Muscle of leg (tissue), 16 donors: ENCODE measurements at places on chromosomes 5 and 9. TPM values are rescaled to one million over a fixed set of nuclear protein-coding genes. Genes with fewer than 3 reads are reported as not detected.
A peak's percentile ranks its signal among the peaks of the same experiment; 100 is the strongest.

HARS1 gene
- polyA plus RNA-seq, result 49.9 TPM

LHX3 gene
- polyA plus RNA-seq, result 0.24 TPM

GRCh38 chr9:124414612-124415011, 630 bp downstream of the PSMB7 start:
- DNase-seq, result no peak
- peaks cover 8% of the 10 kb centered on the region for H3K4me1 ChIP-seq
- peak overlapping the region; percentile 62 for H3K27ac ChIP-seq
- peak overlapping the region; percentile 97 for H3K4me3 ChIP-seq
- no peaks in the 10 kb centered on the region for H3K27me3 ChIP-seq

DNA sequence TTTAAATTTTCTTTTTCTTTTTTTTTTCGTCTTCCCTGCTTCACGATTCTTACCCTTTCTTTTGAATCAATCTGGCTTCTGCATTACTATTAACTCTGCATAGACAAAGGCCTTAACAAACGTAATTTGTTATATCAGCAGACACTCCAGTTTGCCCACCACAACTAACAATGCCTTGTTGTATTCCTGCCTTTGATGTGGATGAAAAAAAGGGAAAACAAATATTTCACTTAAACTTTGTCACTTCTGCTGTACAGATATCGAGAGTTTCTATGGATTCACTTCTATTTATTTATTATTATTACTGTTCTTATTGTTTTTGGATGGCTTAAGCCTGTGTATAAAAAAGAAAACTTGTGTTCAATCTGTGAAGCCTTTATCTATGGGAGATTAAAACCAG, 352.2 kb downstream of the NTRK2 start:
- H3K27ac ChIP-seq, result no peak overlapping the region
- H3K36me3 ChIP-seq, result no peaks in the 10 kb centered on the region
- no peak overlapping the region for H3K4me3 ChIP-seq
- H3K27me3 ChIP-seq, result no peaks in the 10 kb centered on the region
- no peaks in the 10 kb centered on the region for H3K4me1 ChIP-seq
- no peak for DNase-seq

DNA sequence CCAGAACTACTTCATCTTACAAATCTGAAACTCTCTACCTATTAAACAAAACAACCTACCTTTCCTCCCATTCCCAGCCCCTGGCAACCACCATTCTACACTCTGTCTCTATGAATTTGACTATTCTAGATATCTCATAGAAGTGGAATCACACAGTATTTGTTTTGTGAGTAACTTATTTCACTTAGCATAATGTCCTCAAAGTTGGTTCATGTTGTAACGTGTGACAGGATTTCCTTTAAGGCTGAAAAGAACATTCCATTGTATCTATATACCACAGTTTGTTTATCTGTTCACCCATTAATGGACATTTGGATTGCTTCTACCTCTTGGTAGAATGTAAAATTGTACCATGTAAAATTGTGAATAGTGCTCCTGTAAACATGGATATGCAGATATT, 70.1 kb upstream of the NXNL2 start:
- no peaks in the 10 kb centered on the region for H3K27me3 ChIP-seq
- no peak overlapping the region for H3K27ac ChIP-seq
- no peak overlapping the region for H3K4me3 ChIP-seq
- DNase-seq, result no peak

DNA sequence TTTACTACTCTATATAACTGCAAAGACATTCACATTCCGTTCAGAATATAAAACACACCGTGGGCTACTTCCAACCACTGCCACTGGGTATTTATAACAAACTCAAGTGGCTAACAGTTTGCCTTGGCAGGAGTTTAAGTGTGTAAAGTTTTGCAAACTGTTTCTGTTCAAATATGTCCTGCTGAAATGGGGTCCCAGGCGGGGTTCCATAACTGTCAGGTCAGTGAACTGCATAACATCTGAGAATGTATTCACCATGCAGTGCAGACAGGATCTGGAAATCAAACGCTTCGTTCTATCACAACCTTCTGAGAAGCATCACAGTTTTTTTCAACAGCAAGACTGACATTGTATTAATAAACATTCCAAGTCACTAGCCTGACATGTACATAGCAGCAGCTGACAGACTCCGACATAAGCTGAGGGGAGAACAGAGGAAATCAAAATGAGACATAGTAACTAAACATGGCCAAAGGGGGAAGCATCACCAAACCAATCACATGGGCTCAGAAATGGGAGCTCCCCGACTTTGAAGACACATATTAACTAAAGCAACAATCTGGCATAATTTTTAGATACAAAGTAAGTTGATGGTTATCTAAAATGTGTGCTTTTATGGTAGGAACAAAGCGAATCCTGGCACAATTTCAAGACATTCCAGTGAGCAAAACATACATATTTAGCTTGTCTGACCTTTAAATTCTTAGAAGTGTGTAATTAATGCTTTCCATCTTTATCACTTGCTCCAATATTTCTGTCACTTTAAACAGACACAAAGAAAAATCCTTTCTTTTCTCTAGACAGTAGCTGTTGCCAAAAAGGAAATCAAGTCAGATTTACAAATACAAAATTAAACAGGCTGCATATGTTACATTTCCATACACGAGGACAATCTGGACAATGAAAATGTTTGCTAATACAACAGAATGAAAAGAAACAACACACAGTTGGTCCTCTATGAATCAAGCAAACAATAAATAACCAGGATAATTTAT, 156.8 kb downstream of the MAPKAP1 start:
- H3K4me1 ChIP-seq, result peaks cover 21% of the 10 kb centered on the region
- peak overlapping the region; percentile 72 for H3K27ac ChIP-seq
- H3K27me3 ChIP-seq, result no peaks in the 10 kb centered on the region
- DNase-seq, result peak; percentile 74
- H3K4me3 ChIP-seq, result no peak overlapping the region

GRCh38 chr9:100600521-100601079, 22.7 kb downstream of the CAVIN4 start:
- no peaks in the 10 kb centered on the region for H3K36me3 ChIP-seq
- H3K4me3 ChIP-seq, result no peak overlapping the region
- DNase-seq, result peak; percentile 88
